ENCODE measurements at places on chromosomes 2 and 18.
A peak's percentile ranks its signal among the peaks of the same experiment; 100 is the strongest.

GRCh38 chr2:66237803-66238379, 197.0 kb upstream of the MEIS1 start:
- no peak for ATAC-seq

DNA sequence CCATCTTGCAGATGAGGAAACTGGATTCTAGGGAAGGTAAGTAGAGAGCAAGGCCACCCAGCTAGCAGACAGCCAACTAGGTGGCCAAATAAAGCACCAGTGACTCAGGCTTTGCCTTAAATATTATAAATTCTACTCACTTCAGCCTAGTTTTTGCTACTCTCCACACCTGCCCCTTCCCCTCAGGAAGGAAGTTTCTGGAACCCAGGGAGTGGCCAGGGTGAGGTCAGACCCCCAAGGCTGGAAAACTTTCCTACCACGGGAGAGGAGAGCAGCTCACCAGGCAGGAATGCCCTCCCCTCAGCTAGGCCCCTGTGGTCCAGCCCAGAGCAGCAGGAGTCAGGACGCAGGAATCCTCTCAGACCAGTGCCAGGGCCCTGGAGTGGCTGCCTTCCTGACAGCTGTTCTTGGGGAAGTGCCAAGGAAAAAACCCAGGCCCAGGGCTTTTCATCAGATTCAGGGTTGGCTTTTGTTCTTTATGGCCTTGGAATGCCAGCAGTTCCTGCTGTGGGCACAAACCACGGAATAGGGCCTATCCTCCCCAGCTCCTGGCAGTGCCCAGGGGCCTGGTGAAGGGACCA, 5.1 kb upstream of the PAX8 start:
- no peak for ATAC-seq

DNA sequence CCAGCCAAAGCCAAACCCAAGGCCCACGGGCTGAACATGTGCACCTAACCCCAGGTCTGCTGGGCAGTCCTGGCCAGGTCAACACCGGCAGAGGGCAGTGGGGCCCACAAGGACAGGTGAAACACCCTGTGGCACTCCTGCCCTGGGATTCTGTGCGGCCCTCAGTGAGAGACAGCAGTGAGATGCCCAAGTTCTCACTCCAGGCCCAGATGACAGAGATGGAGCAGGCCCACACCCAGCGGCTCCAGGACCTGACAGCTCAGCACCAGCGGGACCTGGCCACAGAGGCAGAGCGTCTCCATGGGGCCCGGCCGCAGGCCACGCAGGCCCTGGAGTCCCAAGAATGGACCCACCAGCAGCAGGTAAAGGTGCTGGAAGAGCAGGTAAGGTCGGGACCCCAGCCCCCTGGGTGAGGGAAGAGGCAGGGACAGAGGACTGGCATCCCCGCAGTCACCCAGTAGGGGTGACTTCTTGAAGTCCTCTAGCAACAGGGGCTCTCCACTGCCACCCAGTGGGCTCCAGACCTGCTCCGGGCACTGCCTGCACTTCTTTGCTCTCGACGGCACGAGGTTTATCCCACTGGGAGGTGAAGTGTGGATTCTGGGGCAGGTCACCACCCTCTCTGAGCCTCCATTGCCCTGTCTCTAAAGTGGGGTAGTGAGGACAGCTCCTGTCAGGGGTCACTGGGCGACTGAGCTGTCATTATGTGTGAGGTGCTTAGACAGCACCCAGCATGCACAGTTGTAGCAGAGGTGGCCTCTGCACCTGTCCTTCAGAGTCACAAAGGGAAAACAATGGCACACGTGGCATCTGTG, 8.8 kb upstream of the SNED1 start:
- ATAC-seq, result no peak

- no peak for ATAC-seq
Measured at GRCh38 chr2:105929516-105929915, 184.8 kb downstream of the NCK2 start.

GRCh38 chr2:28452534-28453081, 43.3 kb upstream of the PLB1 start:
- ATAC-seq, result peak; percentile 65

DNA sequence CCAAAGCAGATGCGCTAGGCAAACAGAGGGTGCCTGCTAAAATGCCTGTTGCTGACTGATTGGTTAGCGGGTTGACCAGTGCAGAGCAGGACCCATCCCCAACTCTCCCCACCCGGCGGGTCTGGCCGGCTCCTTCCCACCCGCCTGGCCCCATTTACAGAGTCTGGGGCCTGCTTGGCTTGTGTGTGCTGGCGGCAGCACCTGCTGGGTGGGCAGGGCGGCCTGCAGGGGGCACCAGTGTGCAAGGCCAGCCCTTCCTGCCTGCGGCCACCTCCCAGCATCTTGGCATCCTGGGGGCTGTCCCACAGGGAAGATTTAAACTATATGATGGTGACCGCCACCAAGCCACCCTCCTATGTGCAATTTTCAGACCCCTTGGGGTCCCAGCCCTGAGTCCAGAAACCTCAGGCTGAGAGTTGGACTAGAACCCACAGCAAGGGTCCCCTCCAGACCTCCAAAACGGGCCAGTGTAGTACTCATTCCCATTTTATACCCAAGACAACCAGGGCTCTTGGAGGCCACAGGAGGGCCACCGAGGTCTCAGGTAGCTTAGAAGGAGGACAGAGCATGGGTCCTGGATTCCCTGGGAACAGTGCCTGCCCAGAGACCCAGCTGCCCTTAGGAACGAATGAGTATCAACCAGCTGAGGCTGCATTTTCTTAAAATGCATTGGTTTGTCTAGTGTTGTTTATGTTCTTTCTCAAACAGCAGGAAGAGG, 173.6 kb downstream of the SMAD7 start:
- peak; percentile 73 for ATAC-seq

- no peak for ATAC-seq
Measured at GRCh38 chr2:27889774-27890145, 427 bp downstream of the RBKS start.

DNA sequence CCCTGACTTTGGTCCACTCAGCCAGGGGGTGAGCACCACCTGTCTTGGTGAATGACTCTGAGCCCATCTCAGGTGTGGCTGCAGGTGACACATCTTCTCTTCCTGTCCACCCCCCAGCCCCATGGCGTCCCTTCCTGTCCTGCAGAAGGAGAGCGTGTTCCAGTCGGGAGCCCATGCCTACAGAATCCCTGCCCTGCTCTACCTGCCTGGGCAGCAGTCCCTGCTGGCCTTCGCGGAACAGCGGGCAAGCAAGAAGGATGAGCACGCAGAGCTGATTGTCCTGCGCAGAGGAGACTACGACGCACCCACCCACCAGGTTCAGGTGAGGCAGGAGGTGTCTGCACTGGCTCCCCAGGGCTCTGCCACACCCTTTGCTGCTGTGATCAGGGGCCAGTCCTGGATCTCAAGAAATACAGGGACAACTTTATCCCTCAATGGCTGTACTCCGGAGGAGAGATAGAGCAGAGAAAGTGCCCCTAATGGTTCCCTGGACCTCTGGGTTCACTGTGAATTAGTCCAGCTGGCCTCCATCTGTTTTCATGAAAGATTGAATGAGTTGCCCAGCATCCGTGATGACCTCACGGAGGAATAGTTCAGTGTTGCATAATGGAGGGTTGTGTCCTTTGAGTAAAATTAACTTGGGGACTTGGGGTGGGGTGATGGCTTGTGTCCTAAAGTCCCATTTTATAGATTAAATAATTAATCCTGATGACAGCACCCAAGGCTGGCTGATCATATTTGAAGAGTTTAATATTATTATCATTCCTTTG, at the start of gene NEU2:
Gene NEU2 (plus strand): TSS at position 122 of the 770 bp plus-strand sequence. CDS start 0 bp downstream, at position 122.
- no peak for ATAC-seq

DNA sequence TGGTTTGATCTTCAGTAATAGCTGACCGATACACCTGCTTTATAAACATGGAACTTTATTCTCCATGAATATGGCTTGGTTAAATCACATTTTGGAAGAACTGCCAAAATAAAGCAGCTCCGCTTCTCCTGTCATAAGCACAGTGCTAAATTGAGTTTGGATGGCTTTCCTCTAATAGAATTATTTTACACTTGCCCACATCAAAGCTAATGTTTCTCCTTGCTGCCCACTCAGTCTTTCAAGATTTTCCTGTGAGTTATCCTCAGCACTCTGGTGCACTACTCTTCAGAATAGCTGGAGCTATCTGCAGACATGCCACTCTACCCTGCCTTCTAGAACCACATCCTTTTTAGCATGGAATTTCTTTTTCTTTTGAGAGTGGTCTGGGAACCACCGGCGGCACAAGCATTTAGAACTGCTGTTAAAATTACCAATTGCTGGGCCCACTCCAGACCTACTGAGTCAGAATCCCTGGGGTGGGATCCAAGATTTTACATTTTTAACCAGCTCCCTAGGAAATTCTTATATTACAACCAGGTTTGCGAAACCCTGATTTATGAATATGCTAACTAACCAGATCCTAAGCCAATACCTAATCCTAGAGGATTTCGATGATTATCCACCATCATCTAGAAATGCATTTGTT, 283.3 kb downstream of the AFF3 start:
- ATAC-seq, result no peak

DNA sequence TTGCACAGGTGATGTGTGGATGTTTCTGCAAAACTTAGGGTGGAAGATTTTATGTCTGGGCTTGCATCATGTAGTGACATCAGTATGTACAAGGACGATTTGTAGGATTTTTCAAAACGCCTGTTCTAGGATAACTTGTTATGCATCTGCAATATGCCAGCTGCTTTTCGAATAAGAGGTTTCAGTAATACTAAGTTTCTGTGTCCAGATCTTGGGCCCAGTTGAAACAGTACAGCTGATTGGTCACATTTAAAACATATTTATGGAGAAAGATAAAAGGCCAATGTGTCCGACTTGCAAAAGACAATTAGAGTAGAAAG, 1.2 kb downstream of the PTPN4 start:
- ATAC-seq, result no peak

- ATAC-seq, result no peak
Measured at GRCh38 chr2:85435220-85435958, 16.9 kb downstream of the SH2D6 start.

GRCh38 chr2:201953880-201954279, 79.8 kb upstream of the FZD7 start:
- ATAC-seq, result no peak

DNA sequence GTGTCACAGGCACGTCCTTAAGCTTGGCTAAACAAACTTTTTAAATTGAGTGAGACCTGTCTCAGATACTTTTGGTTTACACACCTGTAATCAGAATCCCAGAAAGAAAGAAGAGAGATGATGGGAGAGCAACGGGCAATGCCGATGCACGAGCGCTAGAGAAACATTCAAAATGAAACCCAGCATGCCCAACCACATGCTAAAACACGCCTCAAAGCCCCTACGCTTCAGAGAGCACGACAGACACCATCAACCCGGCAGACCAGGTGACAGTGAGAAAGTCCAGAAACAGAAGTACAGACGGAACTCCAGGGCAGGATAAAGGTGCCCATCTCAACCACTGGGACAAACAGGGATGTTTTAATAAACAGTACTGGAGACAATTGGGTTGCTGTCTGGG, 85.5 kb downstream of the HDAC4 start:
- peak; percentile 70 for ATAC-seq

GRCh38 chr2:28428486-28428885, 35.8 kb downstream of the FOSL2 start:
- ATAC-seq, result no peak

GRCh38 chr2:30141136-30141535, 5.7 kb upstream of the YPEL5 start:
- ATAC-seq, result no peak

DNA sequence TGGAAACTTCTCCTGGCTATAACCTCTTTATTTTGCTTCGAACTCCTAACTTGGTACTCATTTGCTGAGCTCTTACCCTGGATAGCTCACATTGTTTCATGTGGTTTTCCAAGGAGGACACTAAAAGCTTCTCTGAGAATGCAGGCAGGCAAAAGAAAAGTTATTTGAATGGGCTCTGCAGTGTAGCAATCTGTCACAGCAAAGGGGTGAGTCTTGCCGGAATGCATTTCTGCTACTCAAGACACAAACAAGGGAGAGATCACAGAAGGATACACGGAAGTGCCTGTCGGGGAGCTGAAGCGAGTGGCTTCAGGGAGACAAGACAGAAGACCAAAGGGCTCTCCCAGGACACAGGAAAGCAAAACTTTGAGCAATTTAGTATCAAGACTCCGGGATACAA, 265.4 kb downstream of the SS18 start:
- ATAC-seq, result no peak

DNA sequence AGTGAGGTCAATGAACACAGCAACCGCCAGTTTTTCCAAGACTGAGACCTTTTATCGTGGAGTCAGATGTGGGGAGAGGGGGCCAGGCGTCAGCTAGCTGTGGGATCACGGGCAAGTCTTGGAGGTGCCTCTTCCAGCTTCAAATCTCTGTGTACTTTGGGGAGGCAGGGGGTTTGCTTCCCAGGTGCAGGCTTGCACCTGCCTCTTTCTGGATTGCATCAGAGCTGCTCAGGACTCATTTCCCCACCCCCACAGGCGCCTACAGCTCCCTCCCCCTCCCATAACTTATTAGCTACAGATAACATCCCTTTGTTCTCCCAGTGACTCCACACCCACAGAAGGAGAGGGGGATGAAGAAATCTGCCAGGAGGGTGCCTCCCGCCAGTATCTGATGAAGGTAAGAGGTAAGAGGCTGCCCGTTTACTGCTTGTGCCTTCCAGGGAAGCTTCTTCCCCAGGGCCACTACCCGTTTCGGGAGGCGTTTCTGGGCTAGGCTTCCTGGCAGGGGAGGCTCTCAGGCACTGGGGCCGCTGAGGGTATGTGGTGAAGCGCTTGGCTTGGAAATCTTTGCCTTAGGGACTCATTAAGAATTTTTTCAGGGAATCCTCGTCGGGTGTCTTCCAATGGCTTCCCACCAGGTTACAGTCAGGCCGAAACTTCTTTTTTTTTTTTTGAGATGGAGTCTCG, 18.8 kb upstream of the MRPL33 start:
- no peak for ATAC-seq

GRCh38 chr18:55404832-55405465, 183.0 kb downstream of the TCF4 start:
- no peak for ATAC-seq

- no peak for ATAC-seq
Measured at GRCh38 chr18:13235421-13235831, 16.9 kb downstream of the LDLRAD4 start.

DNA sequence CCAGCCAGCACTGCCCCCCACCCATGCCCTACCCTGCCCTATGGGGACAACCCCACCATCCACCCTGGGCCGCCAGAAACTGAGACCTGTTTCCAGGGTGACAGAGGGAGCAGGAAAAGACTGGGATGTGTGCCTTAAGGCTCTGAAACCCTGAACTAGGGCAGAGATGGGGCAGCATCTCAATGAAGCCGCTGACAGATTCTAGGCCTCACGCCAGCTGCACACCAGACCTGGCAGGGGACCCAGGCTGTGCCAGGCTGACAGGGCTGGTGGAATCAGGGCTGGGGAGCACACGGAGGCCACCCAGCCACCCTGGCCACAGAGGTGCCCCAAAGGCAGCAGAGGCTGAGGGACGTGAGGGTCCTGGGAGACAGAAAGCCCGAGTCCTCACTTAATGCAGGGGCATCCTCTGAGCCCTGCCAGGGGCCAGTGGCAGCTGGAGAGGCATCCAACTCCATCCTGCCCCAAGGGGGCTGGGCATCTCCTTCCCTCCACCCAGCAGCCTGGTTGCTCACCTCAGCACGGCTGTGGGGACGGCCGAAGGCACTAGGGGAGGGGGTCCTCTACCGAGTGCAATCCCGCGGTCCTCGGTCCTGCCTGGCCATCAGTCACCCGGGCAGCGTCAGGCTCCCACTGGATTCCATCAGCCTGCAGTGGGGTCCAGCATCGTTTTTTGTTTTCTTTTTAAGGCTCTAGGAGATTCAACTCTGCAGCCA, 169.2 kb downstream of the ZFP36L2 start:
- ATAC-seq, result peak; percentile 21

Data from stimulated activated memory B cell treated with anti-CD40 and anti-IgM and Interleukin-4, amounts not matched to agents 10 μg/mL and 1 μg/mL and 100 μg/mL, for 72 hours (primary cell).